ENCODE measurements at places on chromosomes 7 and 10.

GRCh38 chr7:114649689-114650088, 235.1 kb downstream of the FOXP2 start:
- DNase-seq, result no peak

- no peak for DNase-seq
Observed at GRCh38 chr10:24419066-24419465, 210.1 kb downstream of the KIAA1217 start.

GRCh38 chr7:25759748-25760147, 392.2 kb upstream of the NFE2L3 start:
- DNase-seq, result no peak

- no peak for DNase-seq
Observed at GRCh38 chr7:94423863-94424735, 29.4 kb downstream of the COL1A2 start.

GRCh38 chr10:95429639-95430038, 131.5 kb downstream of the SORBS1 start:
- no peak for DNase-seq

DNA sequence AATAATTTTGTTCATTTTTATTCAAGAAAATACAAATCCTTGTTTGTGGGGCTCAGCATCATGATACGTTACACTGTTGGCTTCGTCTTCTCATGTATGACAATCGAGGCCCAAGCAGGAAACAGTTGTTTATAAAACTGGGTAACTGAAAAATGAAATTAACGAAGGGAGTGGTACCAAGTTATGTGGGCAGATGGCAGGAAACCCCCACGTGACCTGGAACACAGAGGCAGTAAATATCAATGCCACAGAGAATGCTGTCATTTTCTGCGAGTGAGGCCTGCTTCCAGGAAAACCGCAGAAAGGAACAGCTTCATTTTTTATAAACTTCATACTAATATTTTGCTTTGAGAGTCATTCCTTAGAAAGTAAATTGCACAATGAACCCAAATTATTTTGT, 201.0 kb upstream of the ADARB2 start:
- no peak for DNase-seq

DNA sequence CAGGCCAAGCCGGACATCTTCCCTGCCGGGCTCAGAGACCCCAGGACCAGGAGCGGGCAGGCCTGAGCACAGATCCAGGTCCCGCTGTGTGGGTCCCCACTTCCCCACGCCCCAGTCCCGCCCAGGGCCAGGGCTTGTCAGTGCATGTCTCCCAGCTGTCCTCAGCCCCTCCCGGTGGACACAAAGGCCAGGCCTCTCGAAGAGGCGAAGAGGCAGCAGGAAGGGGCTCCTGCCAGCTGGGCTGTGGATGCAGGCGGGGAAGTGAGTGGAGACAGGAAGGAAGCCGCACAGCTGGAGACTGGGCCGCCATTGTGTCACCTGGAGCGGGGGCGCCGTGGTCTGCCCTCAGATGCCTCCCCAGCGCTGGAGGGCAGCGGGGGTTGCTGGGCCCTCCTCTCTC, 4.8 kb downstream of the GRIFIN start:
- DNase-seq, result peak; percentile 72

DNA sequence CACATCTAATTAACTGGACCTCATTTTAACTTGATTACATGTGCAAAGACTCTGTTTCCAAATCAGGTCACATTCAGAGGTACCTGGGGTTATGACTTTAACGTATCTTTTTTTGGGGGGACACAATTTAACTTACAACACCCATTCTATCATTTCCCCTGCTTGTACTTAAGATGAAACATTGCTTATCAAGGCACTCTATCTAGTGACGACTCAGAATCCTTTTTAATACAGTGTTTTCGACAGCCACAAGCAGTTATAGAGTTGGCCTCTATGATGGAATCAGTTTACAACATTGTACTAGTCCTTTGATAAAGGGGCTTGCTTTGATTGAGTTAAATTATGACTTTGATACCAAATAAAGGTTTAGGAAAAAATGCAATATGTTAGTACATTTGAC, 22.7 kb downstream of the BBS9 start:
- DNase-seq, result no peak

DNA sequence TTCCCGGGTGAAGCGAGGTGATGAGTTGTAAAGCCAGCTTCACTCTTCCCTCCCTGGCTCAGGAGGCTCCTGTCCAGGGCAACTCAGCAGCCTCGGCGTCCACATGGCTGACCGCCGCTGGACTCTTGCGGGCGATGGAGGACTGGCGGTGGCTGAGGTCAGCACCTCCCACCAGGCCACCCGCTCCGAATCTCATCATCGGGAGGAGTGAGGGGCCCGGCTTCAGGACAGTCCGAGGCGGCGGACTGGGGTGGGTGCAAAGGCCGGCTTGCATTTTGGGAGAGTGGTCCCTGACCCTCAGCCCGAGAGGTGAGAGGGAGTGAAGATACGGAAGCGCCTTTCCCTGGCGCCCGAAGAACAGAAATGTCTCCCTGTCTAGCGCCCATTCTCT, 759 bp downstream of the DNAJB12 start:
- peak; percentile 79 for DNase-seq
